ENCODE measurements at places on chromosomes 1 and 21.

GRCh38 chr1:162285149-162285561 lies 91.5 kb downstream of the SPATA46 start:
- DNase-seq, result no peak

- no peak for DNase-seq
These were observed 17.0 kb upstream of the BSDC1 start for GRCh38 chr1:32411261-32411660.

GRCh38 chr1:160436966-160437365 lies 36.6 kb downstream of the VANGL2 start:
- DNase-seq, result no peak

DNA sequence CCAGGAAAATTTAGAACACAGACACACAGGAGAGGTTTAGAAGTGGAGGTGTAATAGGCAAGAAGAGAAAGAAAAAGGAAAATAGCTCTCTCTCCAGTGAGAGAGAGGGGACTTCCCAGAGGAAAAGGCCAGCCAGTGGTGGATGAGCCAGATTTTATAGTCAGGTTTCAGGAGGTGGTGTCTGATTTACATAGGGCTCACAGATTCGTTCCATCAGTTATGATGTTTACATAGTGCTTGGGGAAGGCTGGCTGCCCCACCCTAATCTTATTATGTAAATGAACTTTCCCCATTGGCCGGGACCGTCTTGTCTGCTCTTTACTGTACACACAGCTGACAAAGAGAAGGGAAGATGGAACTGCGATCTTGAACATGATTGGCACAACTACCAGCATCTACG lies 797.3 kb downstream of the PLA2G4A start:
- DNase-seq, result no peak

GRCh38 chr1:152049291-152050083 lies 12.7 kb upstream of the S100A11 start:
- peak; percentile 27 for DNase-seq

DNA sequence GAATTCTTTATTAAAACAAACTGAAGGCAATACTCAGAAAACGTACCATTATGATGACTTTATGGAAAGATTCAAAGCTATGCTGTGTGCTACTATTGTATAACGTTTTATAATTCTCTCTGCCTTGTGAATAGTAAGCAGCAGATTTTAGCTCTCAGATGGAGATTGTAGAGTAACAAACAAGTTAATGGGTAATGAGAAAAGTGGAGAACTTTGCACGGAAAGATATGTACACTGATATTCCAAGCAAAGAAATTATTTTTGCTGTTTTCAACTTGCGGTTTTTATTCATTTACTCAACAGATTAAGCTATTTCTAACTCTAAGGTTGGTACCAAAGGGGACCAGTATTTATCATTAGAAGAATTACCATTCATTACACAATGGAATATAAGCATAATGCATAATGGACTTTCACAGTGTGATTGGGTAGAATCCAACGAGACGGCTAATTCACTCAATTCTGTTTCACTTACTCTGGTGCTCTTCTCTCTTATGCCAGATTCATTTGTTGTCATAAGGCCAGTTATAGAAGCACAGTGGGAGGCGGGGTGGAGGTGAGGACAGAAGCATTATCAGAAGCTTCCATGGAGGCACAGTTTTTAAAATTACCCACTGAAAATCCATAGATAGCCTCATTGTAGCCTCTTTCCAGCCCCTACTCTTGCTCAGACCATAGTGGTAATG lies 38.6 kb downstream of the ATP1B1 start:
- no peak for DNase-seq

DNA sequence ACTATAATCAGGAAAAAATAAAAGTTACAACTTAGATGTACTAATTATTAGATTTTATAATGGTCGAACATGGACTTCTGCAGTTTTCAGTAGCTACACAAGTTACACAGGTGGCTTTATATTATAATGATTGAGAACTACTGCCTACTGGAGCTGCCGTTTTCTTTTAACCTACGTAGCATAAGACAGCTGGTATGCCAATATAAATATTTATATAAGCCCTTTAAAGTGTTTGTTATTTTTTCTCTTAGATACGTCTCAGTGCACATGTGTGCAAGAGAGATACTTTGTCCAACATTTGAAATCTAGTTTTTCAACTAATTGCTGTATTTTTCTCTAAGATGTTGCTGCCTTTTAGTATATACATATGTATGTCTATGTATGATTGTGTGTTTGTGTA lies 42.4 kb downstream of the PDC start:
- no peak for DNase-seq

GRCh38 chr1:60922304-60922703 lies 160.1 kb upstream of the NFIA start:
- no peak for DNase-seq

GRCh38 chr1:5291889-5292288 lies 637.5 kb downstream of the AJAP1 start:
- no peak for DNase-seq

GRCh38 chr1:204418174-204419063 lies 6.8 kb upstream of the PPP1R15B start:
- no peak for DNase-seq

- no peak for DNase-seq
These were observed 61.7 kb downstream of the MDM4 start for GRCh38 chr1:204577794-204578478.

GRCh38 chr1:209443361-209443931 lies 140.1 kb upstream of the CAMK1G start:
- no peak for DNase-seq

DNA sequence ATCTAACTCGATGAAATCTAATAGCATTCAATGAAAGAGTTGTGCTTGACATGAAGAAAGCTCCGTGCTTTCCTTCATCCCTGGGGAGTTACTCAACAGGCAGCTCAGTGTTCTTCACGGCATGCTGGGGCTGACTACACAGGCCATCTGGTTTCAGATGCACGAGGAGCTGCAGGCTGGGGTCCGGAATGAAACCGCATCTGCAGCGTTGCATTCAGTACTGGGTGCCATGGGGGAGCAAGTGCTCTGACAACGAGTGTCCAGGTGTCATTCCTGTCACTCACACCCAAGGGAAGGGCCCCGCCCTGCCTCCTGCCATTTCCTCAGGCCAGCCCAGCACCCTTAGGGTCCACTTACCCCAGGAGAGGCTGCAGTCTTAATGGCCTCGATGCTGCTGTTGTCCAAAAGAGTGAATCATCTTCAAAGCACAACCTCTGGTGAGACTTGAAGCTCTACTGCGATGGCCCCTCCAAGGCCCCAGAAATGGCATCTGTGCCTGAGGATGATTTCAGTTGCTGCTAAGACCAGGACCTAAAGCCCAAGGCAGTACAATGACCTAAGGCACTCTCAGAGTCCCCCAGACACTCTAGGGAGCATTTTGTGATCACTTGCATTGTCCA lies 61.4 kb downstream of the STUM start:
- DNase-seq, result no peak

GRCh38 chr1:236421850-236422516 lies 27.9 kb downstream of the EDARADD start:
- DNase-seq, result no peak

DNA sequence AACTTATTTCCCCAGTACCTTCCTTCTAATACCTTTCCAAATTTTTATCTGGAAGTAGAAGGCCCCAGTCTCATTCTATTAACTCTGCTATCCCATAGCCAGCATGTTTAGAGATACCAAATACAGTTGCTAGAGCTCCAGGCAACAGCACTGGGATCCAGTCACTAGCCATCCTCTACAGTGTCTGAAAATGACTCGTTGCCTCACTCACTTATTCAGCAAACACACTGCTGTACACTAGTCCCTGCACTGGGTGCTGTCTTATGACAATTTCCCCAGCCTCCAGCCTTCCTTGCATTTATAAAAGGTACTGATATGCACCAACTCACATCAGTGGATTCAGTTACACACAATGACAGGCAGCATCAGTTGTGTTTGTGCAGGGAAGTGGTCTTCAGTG lies 179.0 kb downstream of the DSCAM start:
- no peak for DNase-seq

GRCh38 chr1:205256951-205257625 lies 29.3 kb downstream of the TMCC2 start:
- DNase-seq, result no peak

DNA sequence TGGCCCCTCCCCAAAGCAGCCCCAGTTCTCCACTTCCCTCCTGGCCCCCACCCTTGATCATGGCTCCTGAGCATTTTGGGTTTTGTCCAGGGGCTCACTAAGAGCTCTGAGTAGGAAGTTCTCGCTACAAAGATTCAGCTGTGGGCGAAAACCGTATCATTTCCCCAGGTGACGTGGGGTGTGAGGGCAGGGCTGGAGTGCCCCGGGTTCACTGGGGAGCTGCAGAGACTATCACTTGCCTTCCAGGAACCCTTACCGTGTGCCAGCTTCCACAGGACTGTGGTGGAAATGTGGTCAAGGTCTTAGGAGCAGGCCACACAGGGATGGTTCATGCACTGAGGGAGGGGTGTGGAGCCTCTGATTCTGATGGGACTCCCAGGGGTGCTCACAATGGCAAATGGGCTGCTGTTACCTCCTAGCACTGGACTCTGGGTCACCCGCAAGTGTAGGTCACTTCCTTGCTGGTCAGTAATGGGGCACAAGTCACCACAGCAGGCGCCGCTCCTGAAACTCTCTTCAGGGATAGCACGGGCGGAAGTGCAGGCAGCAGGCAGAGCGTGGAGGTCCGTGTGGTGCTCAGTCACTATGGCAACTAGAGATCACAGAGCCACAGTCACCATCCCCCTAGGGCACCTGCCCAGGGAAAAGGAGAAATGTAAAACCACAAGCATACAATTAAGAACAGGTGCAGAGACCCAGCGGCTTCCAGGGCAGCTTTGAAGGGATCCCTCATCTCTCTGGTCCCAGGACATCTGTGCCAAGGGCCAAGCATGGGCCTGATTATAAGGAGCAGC lies 35.4 kb downstream of the RSPH1 start:
- DNase-seq, result peak; percentile 57

- DNase-seq, result no peak
These were observed 11.6 kb downstream of the SCNN1D start for GRCh38 chr1:1291548-1292441.

DNA sequence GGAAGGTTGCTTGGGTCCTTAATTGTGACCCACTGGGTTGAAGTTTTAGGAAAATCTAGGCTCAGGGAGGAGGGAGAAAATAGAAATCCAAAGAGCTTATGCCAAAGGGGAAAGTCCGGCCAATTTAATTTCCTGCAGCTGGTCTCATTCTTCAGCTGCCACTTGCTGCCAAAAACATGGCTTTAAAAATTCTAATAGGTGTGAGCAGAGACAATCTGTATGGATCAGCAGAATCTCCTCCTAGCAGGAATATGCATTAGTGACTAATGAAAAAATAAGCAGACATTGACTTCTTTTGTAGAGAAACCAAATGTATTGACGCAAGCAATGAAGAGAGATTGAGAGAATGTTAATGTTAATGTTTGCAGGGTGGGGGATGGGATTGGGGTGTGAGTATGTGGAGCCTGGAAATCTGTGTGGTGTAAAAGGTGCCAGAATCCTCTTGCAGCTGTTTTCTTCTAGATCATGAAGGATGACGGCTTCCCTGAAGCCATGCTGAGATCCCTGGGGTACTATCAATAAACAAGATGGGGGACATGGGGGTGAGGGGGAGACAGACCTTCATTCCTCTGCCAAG lies 35.3 kb downstream of the VWA5B1 start:
- DNase-seq, result no peak

DNA sequence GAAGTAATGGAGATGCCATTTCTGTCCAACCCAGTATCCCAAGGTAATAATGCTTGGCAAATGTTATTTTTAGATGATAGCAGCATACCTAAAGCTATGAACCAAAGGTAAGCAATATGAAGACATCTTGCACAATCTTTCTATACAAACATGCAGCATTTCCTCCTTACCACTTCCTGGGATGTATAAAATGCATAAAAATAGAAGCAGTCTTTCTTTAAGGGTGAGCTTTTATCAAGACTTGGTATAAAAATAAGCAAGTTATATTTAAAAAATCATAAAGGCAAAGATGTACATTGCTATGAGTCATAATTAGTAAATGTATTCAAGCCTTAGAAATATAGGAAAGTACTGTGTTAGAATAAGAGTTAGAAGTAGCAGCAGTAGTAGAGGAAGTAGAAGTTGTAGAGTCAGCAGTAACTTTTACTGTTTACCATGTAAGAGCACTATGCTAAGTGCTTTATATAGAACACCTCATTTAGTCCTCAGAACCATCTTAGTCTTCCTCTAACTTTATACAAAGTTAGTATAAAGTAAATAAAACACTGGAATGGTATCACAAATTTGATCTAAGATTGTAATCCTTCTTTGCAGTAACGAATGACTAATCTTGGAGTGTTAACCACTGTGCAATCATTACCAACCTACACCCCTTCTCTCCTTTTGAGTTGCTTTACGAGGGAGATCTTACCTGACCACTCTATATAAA lies 371.3 kb downstream of the VAV3 start:
- DNase-seq, result no peak

GRCh38 chr1:229258031-229258756 lies 12.7 kb upstream of the RAB4A start:
- peak; percentile 32 for DNase-seq

DNA sequence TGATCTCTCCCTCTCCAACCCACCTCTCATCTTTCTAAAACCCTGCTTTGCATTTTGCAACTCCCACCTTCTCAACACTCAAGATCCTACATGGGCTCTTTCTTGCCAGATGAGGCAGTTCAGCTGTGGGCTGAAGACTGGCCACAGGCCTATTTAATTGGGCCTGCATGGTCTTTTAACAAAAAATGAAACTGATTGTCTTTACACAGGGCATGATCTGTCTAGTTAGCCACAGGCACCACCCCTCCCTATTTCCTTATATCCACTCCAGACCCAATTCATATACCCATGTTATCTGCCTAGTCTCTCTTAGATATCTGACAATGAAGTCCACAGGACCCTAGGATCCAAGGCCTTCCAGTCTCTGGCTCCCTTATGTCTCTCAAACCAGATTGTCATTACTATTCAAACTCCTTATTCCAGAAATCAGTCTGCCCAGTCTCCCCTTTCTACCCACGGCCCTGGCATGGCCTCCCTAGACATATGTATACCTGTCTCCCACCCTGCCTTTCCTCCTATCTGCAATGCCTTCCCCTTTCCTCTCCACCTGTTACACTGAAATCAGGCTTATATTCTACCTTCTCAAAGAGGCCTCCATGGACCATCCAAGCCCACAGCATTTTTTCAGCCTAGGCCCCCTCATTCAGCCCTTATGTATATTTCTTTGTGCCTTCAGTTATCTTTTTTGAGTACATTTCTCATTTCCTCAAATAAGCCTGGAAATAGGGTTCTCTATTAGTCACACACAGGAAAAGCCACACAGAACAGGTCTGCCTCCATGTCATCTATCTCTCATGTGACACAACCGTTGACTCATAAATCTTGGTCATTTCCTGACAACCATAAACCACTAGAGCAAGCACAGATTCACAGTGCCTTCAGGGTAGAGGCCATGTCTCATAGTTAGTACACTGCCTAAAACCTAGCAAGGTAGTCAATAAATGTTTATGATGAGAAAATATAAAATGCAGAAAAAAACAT lies 39.0 kb downstream of the LPAR3 start:
- peak; percentile 23 for DNase-seq

GRCh38 chr1:176696109-176696508 lies 233.1 kb downstream of the PAPPA2 start:
- no peak for DNase-seq

DNA sequence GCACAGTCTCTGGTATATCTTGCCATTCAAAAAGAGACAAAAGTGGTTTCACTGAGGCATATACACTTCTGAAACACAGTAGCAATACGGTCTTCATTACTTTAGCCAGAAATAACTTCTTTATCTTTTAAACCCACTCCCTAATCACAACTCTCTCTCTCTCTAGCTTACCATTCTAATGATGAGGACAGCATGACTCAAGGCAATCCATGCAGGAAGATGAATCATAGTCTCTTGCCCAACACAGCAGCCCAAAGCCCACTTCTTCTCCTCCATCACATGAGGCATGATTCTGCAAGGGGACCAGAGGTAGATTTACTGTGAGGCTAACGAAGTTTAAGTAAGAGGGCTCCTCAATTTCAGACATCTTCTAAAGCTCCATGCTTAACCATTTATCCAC lies 285.0 kb upstream of the NR5A2 start:
- no peak for DNase-seq

All from GF-D8 (cell line).